Brain pericyte (primary cell): ENCODE measurements at places on chromosomes 4 and X.

- DNase-seq = no peak
Measured at GRCh38 chrX:41789374-41789773, 65.4 kb downstream of the GPR82 start.

DNA sequence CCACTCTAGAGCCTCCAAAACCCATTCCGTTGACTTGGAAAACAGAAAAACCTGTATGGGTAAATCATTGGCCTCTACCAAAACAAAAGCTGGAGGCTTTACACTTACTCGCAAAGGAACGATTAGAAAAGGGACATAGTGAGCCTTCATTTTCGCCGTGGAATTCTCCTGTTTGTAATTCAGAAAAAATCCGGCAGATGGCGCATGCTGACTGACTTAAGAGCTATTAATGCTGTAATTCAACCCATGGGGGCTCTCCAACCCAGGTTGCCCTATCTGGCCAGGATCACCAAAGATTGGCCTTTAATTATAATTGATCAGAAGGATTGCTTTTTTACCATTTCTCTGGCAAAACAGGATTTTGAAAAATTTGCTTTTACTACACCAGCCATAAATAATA, 60.8 kb downstream of the ZNF732 start:
- no peak for DNase-seq

DNA sequence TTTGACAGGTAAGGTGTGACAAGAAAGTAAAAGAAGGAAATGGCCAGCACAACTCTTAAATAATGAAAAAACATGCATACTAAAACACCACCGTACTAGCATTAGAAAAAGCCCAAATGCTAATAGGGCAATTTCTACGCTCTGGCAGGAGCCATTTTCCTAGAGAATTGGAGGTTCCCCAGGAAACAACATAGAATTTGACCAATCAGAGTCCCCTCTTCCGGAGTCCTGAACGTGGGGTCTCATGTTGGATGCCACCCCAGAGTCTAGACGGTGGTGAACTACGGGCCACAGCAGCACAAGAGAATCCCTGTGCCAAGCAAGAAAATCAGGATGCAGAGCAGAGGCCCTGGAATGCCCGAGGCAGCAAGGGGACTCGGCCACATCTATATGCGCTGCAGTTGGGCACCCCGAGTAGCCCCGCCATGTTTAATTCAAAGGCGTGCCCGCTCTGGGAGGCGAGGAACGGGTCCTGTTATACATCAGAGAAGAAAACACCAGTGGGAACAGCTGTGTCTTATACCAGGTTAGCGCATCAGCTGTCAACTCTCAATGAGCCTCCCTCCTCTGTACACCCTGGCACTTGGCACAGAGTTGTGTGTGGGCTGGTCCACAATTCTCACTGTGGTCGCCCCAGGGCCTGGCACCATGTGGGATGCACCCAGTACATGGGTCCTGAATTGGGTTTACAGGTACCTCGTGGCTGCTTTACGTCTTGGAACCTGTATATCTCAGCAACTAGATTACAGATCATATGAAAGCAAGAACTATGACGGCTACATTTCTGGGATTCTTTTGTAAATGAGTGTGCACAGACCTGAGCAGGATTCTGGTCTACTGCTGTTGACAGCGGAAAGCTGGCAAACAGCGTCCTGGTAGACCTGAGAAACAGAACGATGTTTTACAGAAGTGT, 52.1 kb downstream of the SEL1L3 start:
- DNase-seq = no peak

DNA sequence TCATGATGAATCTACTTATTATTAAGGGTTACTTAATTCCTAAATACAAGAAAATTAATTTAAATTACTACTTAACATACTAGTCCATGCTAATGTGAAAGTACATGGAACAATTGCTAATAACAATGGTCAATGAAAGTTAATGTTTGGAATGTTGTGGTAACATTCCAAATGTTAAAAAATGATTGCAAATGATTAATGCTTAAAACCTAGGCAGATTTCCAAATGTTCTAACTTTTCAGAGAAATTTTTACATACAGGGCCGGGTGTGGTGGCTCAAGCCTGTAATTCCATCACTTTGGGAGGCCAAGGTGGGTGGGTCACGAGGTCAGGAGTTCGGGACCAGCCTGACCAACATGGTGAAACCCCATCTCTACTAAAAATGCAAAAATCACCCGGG, 1851.3 kb upstream of the PCDH7 start:
- DNase-seq = no peak

- DNase-seq = no peak
Measured at GRCh38 chr4:177517862-177518261, 75.6 kb upstream of the AGA start.

- DNase-seq = no peak
Measured at GRCh38 chr4:148071009-148071408, 339.1 kb downstream of the ARHGAP10 start.

DNA sequence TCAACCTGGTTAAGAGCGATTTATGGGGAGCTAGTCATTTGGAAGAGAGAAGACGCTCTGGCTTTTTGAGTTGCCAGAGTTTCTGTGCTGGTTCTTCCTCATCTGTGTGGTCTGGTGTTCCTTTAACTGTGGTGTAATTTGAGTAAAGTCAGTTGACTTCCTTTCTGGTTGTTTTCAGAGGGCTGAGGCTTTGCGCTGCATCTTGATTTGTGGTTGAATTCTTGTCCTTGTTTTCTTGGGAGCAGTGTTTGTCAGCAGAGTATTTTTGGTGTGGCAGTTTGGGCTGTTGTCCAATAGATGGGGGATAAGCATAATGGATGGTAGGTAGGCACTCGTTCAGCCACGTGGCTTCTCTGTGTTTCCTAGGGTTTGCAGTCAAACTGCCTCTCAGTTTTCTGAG, 2143.2 kb upstream of the TENM3 start:
- DNase-seq = no peak

DNA sequence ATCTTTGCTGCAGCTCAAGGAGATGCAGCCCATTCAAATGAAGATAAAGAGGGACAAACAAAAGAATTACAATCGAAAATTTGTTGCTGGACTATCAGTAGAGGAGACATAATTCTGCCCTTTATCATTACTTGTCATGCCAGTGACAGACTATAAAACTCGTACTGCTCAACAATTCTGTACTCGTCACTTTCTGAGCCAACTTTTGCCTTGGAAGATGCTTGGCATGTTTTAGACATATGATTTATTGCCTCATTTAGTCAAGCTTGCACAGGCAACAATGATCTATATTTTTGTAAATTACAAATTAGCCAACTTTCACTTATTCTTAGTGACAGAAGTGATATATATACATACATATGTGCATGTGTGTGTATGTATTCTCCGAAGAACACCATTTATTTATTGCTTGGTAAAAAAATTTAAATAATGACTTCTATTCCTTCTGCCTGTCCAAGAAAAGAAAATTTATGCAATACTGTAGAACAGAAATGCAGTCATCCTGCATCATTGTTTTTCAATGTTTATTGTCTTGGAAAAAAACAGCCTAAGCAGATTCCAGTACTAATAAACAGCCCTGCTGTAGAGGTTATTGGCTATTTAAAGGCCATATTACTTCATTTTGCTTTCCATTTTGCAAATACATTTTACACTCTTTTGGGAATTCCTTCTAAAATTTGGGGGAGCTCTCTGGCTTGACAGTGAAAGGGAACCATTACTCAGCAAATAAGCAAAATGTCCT, 374.9 kb upstream of the GALNT7 start:
- no peak for DNase-seq
